Osteocyte (in vitro differentiated cells): ENCODE measurements at places on chromosomes 6 and 20.
A peak's percentile ranks its signal among the peaks of the same experiment; 100 is the strongest.

DNA sequence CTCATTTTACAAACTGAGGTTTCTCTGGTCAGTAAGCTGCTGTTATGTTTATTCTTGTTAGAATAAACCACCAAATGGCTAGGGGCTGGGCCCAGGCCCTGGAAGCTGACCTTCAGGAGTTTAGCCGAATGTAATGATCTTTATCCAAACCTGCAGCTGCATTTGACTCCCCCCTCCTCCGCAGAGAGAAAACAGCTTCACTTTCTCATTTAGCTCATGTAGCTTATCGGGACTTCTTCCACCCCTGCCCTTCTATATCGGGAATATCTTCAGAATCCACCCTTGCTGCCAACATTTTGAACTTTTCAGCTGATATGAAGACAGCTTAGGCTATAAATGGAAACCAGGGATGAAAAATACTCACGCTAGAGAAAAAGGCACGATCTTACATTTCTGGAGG lies 102.6 kb downstream of the ZMYND8 start:
- DNase-seq: no peak

DNA sequence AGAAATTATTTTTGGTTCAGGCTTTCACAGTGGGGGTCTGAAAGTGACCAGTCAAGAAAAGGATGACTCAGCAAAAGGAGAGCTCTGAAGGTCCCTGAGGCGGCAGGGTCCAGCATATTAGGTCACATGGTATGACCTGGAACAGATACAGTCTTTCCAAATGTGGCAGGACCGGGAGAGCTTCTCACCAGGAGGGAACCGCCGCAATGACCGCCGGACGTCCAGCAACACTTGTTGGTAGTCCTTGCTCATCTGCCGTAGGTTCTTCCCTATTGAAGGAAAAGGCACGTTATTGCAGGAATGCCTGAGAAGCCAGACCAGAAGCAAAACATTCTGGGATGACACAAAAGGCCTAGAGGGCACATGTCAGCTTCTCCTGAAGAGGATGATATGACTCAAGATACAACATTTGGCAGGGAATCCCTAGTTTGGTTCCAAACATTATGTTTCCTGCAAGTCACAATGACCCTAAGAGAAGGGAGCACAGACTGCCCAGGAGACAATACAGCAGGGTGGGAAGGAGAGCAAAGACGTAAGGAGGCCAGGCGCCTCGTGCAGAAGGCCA lies 17.4 kb downstream of the TBC1D20 start:
- DNase-seq: no peak

DNA sequence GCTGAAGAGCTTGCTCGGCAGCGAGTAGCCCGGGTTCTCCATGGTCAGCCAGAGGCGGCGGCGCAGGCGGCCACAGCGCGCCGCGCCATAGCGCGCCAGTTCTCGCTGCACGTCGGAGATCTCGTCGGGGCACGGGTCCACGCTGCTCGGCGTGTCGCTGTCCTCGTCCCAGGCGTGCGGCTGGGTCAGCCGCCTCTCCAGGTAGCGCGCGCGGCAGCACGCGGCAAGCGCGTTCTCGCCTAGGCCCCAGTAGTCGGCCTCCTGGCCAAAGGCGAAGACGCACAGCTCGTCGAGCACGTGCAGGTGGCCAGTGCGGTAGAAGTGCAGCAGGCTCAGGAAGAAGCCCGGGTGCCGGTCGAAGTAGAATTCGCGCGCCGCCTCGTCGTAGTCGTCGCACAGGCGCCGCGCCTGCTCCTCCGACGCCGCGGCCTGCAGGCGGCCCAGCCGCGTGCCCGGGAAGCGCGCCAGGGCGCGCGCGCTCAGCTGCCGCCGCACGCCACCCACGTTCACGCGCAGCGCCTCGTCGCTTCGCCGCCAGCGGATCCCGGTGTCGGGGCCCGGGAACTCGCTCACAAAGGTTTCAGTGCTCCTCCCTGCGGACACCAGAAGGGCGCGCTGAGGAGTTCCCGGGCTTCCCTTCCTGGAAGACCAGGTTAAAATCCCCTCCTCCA lies 2.7 kb downstream of the KCNS1 start:
- DNase-seq: no peak

GRCh38 chr6:140069576-140069975 lies 695.1 kb upstream of the CITED2 start:
- DNase-seq: no peak

DNA sequence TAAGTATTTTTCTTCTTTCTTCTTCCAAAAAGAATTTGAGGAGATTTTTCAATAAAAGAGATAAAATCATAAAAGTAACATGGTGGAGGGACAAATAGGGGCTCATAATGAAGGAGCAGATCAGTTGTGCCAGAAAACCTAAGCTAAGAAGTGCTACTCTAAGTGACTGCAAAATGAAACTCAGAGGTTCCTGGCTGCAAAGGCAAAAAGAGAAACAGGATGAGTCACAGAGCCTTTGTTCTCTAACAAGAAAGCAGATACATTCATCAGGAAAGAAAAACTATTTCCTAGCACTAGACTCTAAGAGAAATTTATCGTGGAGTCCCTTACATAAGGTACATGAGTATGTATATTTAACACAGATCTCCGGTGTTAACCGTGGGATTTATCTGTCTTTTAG lies 49.8 kb downstream of the TSHZ2 start:
- DNase-seq: no peak

DNA sequence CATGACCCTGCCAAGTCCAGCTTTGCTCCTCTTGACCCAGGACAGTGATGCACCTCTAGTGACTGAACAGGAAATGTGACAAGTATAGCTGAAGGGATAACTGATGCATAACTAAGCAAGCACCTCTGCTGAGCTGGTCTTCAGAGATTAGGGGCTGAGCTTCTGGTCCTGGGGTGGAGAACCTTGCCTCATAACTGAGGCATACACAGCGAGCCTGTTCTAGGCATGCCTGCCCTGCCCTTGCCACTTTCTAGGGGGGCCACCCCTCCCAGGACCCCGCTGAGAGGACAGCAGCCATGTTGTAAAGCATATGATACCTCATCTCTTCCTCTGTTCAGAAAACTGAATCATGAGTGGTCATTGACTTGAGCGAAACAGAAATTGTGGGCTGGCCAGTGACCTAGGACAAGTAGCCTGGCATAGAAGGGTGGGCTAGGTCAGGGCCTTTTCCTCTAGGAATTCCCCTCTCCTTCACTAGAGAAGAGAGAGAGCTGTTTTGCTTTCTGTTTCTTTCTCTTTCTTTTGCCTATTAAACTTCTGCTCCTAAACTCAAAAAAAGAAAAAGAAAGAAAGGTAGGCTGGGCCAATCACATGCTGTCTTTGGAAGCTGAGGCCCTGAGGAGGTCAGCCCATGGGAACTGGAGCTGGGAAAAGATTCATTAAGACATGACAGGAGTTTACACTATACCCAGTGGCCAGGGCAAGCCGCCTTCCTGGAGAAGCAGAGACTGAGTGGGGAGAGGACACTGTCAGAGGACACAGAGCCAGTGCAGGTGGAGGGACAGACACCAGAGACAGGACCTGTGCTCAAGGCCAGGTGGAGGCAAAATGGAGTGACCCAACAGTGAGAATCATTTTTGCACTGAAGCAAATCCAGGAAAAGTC lies 23.1 kb downstream of the ALDH5A1 start:
- DNase-seq: peak; percentile 63

GRCh38 chr20:41049451-41049850 lies 20.8 kb downstream of the TOP1 start:
- no peak for DNase-seq

GRCh38 chr20:51573576-51574243 lies 31.2 kb upstream of the NFATC2 start:
- DNase-seq: no peak

DNA sequence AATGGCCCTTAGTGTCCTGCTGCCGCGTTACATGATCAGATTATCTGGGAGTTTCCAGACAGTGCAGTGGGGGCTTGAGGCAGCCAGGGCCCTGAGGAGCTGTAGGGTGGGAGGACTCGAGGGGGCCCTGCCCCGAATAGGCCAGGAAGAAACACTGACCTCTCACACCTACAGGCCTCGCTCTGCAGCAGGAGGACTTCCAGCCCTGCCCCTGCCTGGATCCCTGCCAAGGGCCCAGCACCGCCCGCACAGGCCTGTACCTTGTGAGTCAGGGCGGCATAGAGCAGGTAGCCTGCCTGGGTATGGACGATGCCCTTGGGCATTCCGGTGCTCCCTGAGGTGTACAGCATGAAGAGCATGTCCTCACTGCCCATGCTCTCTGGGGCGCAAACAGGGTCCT lies 30.1 kb upstream of the APMAP start:
- no peak for DNase-seq

GRCh38 chr6:51792273-51793030 lies 295.0 kb downstream of the PKHD1 start:
- DNase-seq: no peak

DNA sequence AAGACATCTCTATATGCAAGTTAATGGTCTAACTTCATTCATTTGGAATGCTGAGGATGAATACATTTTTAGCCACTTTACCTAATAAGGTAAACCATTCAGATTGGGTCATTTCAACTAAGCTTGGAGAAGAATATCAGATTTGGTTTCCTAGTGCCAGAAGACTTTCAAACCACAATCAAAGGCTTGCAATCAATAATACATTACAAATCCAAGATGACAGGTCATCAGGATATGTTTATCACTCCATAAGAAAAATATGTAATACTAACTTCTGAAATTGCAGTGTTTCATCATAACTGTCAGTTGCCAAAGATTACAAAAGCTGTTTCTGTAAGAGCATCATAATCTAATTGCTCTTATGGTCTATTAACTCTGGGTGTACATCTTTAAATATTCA lies 654.0 kb downstream of the COL12A1 start:
- DNase-seq: no peak

DNA sequence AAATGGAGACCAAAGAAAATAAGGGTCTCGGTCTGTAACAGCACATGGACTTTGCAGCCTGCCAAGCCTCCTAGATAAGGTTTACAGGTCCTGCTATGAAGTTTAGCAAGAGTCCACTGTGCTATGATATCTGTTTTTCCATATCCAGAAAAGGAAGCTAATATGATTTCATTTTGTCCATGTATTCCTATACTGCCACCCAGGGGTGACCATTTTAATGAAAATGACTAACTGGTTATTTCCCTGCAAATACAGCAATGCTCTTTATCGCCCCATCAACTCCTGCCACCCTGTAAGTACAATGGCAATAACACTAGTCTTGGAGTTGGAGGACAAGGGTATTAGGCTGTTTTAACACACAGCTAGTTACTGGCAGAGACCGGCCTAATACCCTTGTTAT lies 115.2 kb upstream of the GLP1R start:
- no peak for DNase-seq

GRCh38 chr6:107871976-107872375 lies 47.9 kb upstream of the SCML4 start:
- DNase-seq: no peak

DNA sequence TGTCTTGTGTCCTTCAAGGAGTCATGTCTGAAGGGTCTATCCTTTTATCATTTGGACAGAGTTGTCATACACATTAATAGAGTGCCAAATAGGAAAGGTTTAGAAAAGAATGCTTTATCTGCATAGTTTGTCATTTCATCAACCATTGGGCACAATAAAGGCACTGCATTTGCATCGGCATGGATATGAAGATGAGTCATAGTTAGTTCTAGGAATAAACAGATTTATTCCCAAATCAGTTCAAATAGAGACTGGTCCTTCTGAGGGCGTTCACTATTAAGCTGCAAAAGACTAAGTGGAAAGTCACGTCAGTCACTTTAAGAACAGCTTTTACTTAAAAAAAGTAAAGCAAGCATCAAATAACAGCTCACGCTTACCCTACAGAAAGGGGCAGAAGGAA lies 90.8 kb downstream of the CDS2 start:
- no peak for DNase-seq

- DNase-seq: no peak
Measured at GRCh38 chr6:102736941-102737368, 1343.4 kb downstream of the GRIK2 start.

GRCh38 chr20:2753461-2754040 lies 46.9 kb downstream of the CPXM1 start:
- DNase-seq: no peak

DNA sequence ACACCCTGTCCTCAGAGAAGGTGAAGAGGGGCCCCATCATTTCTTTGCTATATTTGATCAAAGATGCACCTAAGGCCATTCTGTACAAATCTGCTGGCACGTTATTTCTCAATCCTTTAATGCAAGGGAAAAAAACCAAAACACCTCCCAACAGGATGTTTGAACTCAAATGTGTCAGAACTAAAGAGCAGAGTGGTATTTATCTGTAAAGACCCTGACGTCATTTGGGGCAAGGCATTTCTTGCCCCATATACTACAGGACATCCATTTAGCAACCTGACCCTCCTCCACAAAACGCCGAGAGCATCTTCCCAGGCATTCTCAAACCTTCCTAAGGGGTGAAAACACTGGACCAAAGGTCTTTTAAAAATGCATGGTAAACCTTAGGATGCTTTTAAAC lies 50.8 kb downstream of the ZMYND8 start:
- no peak for DNase-seq

- no peak for DNase-seq
Measured at GRCh38 chr6:8859501-8859900, 424.2 kb upstream of the SLC35B3 start.

- DNase-seq: no peak
Measured at GRCh38 chr20:41510847-41511450, 107.2 kb downstream of the CHD6 start.

- DNase-seq: no peak
Measured at GRCh38 chr6:142030115-142030619, 102.6 kb upstream of the GJE1 start.

GRCh38 chr20:326645-327185 lies 1.4 kb downstream of the SOX12 start:
- no peak for DNase-seq

DNA sequence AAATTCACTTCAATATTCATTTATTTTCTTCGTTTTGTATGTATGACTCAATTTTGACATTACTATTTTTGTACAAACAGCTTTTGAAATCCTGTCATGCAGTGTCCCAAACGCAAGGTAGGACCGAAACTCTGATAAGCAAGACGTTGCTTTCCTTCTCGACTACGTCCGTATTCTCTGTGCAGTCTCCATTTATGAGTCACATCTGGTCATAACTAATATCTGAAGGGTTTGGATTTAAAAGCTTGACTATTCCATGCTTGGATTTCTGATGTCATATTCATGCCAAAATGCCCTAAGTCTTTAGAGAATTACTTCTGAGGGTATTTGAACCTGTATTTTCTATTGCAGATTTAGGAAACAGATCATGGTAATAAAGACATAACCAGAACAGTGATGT lies 37.8 kb upstream of the LAMP5 start:
- DNase-seq: no peak

- no peak for DNase-seq
Measured at GRCh38 chr6:106477146-106477545, 116.6 kb downstream of the CRYBG1 start.
